ENCODE measurements at places on chromosomes 6 and 20. TPM values are rescaled to one million over a fixed set of nuclear protein-coding genes. Genes with fewer than 3 reads are reported as not detected.

- H3K4me1 ChIP-seq, result no peaks in the 10 kb centered on the region
- H3K36me3 ChIP-seq, result no peaks in the 10 kb centered on the region
Measured at GRCh38 chr6:113530769-113531168, 326.4 kb upstream of the MARCKS start.

- no peaks in the 10 kb centered on the region for H3K27me3 ChIP-seq
Measured at GRCh38 chr6:166244353-166245045, 63.7 kb downstream of the PRR18 start.

GRCh38 chr6:37882724-37883413 lies 63.3 kb downstream of the ZFAND3 start:
- H3K27ac ChIP-seq, result no peak overlapping the region
- H3K36me3 ChIP-seq, result no peaks in the 10 kb centered on the region
- no peak overlapping the region for H3K4me3 ChIP-seq
- H3K4me1 ChIP-seq, result no peaks in the 10 kb centered on the region

DNA sequence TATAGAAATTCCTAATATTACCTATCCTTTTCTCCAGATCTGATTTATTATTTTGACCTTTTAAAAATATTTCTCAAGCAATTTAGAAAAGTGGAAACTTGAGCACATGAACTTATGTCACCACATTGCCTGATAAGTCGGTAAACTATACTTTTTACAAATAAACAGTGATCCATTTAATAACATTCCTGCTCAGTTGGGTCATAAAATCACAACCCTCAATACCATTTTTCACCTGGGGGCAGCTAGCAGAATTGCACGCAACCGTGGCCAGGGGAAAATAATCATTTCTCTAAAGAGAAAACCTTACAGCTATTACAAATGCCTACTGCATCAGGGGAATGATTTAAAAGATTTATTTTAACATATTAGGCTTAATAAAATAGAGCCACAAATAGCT lies 614.5 kb downstream of the PHF3 start:
- H3K27me3 ChIP-seq, result no peaks in the 10 kb centered on the region
- no peak overlapping the region for H3K4me3 ChIP-seq
- no peaks in the 10 kb centered on the region for H3K4me1 ChIP-seq
- no peaks in the 10 kb centered on the region for H3K36me3 ChIP-seq
- DNase-seq, result no peak

- H3K27me3 ChIP-seq, result no peaks in the 10 kb centered on the region
- no peak overlapping the region for H3K27ac ChIP-seq
- H3K4me3 ChIP-seq, result no peak overlapping the region
- no peak for DNase-seq
Measured at GRCh38 chr6:328136-328670, 35.9 kb downstream of the DUSP22 start.

DNA sequence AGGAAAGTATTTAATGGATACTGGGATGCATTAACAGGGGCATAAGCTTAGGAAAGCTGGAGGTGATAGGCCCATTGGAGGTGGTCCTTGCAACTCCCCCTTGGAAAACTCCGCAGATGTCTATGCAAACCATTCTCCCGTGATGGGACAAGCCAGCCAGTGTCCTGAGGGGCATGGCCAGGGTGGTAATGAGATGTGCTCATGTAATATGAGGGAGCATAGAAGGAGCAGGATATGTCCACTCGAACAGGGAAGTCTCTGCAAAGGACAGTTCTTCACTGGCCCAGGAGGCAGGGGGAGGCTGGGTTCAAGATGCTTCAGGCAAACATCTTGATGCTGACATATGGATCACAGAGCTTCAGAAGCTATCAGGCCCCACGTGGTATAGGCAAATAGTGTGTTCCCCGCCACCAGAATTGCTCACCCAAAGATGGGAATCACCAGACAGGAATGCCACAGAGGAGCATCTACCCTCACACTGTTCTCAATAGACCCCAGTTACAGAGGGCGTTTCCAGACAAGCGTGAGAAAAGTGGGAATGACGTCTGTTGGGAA lies 201.6 kb upstream of the CDH4 start:
- DNase-seq, result no peak
- H3K36me3 ChIP-seq, result no peaks in the 10 kb centered on the region
- H3K27me3 ChIP-seq, result no peaks in the 10 kb centered on the region
- no peak overlapping the region for H3K4me3 ChIP-seq

- H3K36me3 ChIP-seq, result no peaks in the 10 kb centered on the region
- no peak for DNase-seq
- H3K27ac ChIP-seq, result no peak overlapping the region
- H3K4me1 ChIP-seq, result no peaks in the 10 kb centered on the region
Measured at GRCh38 chr20:24158281-24158680, 169.7 kb upstream of the GGTLC1 start.

GRCh38 chr6:128723667-128724066 lies 159.3 kb upstream of the LAMA2 start:
- no peak for DNase-seq
- no peaks in the 10 kb centered on the region for H3K27me3 ChIP-seq
- no peak overlapping the region for H3K4me3 ChIP-seq
- H3K36me3 ChIP-seq, result no peaks in the 10 kb centered on the region

- DNase-seq, result no peak
- no peaks in the 10 kb centered on the region for H3K36me3 ChIP-seq
- H3K4me3 ChIP-seq, result no peak overlapping the region
- peak overlapping the region; percentile 73 for H3K27ac ChIP-seq
- H3K27me3 ChIP-seq, result no peaks in the 10 kb centered on the region
Measured at GRCh38 chr20:17665756-17666155, 16.3 kb downstream of the RRBP1 start.

GRCh38 chr20:25739615-25740320 lies 43.1 kb upstream of the ZNF337 start:
- H3K36me3 ChIP-seq, result no peaks in the 10 kb centered on the region
- H3K27me3 ChIP-seq, result no peaks in the 10 kb centered on the region
- no peak overlapping the region for H3K27ac ChIP-seq
- DNase-seq, result no peak
- H3K4me1 ChIP-seq, result no peaks in the 10 kb centered on the region

DNA sequence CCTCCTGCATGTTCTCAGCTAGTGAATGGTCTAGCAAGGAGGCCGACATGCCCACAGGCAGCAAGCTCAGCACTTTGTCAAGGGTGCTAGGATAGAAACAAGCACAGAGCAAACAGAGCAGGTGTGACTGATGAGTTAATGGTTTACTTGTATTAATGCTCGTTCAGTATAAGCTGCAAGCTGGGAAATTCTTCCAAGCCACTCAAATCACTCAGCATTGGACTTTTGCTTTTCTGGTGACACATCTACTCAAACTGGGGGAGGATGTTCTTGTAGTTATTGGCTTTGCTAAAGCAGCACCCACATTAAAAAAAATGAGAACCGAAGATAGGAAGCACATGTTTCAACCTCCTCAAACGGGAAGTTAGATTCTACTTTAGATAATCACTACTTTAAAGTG lies 43.1 kb upstream of the NEDD9 start:
- peak; percentile 20 for DNase-seq
- H3K27me3 ChIP-seq, result no peaks in the 10 kb centered on the region
- no peaks in the 10 kb centered on the region for H3K36me3 ChIP-seq
- H3K4me3 ChIP-seq, result no peak overlapping the region
- H3K4me1 ChIP-seq, result peaks cover 10% of the 10 kb centered on the region
- no peak overlapping the region for H3K27ac ChIP-seq

- H3K4me3 ChIP-seq, result no peak overlapping the region
- no peak overlapping the region for H3K27ac ChIP-seq
- no peak for DNase-seq
- no peaks in the 10 kb centered on the region for H3K27me3 ChIP-seq
- H3K4me1 ChIP-seq, result no peaks in the 10 kb centered on the region
- H3K36me3 ChIP-seq, result no peaks in the 10 kb centered on the region
Measured at GRCh38 chr6:111794300-111794699, 79.0 kb downstream of the FYN start.

DNA sequence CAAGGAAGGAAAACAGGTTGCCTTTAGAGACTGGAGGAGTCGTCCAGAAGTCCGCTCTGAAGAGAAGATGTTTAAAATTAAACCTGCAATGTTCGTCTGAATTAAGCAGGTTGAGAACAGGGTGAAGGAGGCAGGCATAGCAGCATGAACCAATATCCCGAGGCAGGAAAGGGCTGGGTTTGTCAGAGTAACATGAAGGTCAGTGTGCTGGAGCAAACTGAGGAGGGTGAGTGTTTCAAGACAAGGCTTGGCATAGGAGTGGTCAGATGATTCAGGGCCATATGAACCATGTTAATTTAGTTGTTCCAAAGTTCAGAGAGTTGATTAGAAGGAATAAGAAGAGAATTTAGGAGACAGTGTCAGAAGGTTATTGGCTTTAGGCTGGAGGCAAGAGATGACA lies 93.3 kb downstream of the UTRN start:
- H3K27ac ChIP-seq, result no peak overlapping the region
- no peak for DNase-seq
- no peaks in the 10 kb centered on the region for H3K27me3 ChIP-seq
- H3K4me3 ChIP-seq, result no peak overlapping the region
- no peaks in the 10 kb centered on the region for H3K36me3 ChIP-seq

DNA sequence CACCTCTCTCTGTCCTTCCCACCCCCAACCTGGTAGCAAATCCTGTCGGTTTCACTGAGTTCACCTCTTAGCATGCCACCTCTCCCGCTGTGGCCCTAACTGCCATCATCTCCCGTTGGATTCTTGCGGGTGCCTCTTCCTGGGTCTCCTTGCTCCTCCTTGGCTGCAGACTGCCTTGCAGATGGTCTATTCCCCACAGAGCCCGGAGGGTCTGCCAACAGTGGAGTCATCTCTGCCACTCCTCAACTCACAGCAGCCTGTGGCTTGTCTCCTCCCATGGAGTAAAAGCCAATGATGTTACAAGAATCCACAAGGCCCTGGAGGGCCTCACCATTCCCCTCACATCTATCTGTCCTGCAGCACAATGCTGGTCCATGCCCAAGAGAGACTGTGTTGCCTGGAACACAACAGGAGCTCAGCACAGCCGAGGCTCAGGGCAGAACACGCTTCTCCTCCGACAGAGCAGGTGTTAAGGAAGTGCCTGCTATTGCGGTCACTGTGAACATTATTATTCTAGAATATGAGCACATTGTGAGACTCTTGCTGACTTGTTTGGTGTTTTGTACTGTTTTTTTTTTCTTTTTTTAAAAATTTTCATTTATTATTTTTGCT lies 241.8 kb upstream of the SULF2 start:
- H3K36me3 ChIP-seq, result no peaks in the 10 kb centered on the region
- H3K4me1 ChIP-seq, result no peaks in the 10 kb centered on the region
- H3K4me3 ChIP-seq, result no peak overlapping the region
- no peaks in the 10 kb centered on the region for H3K27me3 ChIP-seq

DNA sequence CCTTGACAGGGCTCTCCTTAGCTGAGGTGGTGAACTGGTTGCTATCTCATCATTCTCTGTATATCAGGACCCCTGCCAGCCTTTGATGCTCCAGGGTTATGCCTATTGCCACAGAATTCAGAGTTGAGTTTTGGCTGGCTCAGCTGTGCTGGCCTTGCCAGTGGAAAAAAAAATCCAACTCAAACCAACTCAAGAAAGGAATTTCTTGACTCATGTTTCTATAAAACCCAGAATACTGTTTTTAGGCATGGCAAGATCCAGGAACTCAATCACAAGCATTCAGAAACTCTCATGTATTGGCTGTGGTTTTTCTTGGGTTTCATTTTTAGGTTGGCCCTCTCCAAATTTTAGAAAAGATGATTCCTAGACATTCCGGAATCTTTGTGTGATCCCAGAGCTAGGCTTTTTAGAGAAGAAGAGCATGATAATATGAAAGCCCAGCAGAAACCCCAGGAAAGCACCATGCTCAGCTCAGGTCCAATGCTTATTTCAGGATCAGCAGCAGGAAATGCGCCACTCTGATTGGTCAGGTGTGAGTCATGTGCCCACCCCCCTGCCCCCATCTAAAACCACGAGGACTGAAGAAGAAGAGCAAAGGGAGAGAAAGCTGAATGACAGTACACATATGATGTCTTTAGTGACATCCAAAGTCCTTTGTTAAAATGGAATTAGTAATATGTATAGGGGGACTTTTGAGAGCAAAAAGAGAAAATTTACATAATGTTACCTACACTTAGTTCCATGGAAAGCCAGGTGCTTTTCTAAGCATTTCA lies 122.9 kb downstream of the RNF144B start:
- H3K4me3 ChIP-seq, result no peak overlapping the region
- H3K27ac ChIP-seq, result no peak overlapping the region
- H3K36me3 ChIP-seq, result no peaks in the 10 kb centered on the region
- no peaks in the 10 kb centered on the region for H3K4me1 ChIP-seq
- no peak for DNase-seq
- no peaks in the 10 kb centered on the region for H3K27me3 ChIP-seq

DNA sequence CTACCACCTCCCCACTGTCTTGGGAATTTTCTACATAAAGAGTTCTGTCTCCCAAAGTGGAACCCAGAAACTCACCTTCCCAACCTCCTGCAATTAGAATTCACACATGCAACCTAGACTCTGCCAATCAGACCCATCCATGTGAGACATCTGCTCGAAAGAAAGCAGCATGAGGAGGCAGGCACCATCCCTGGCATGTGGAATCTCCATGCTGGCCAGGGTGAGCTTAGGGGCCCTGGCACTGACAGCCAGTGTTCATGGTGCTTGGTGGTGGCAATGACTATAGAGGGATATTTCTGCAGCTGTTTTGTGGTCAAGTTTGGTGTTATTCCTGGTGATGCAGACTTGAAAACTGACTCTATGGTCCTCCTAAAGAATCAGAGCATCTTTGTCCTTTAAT lies 17.4 kb upstream of the FOXF2 start:
- no peak overlapping the region for H3K4me3 ChIP-seq
- no peaks in the 10 kb centered on the region for H3K27me3 ChIP-seq
- no peak overlapping the region for H3K27ac ChIP-seq

DNA sequence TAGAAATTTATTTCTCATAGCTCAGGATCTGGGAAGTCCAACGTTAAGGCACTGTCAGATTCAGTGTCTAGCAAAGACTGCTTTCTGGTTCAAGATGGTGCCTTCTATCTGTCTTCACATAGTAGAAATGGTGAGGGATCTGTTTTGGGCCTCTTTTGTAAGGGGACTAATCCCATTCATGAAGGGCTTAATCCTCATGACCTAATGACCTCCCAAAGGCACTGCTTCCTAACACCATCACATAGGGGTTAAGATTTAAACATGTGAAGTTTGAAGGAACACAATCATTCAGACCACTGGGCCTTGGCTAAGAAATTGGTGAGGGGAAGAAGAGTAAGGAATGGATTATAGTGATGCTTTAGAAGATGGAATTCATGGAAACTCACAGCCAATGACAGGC lies 237.6 kb downstream of the PACRG start:
- H3K36me3 ChIP-seq, result no peaks in the 10 kb centered on the region
- H3K4me1 ChIP-seq, result no peaks in the 10 kb centered on the region
- DNase-seq, result no peak
- no peaks in the 10 kb centered on the region for H3K27me3 ChIP-seq
- H3K4me3 ChIP-seq, result no peak overlapping the region

- no peak overlapping the region for H3K27ac ChIP-seq
- DNase-seq, result no peak
- H3K27me3 ChIP-seq, result peaks cover 6% of the 10 kb centered on the region
- no peaks in the 10 kb centered on the region for H3K4me1 ChIP-seq
- no peak overlapping the region for H3K4me3 ChIP-seq
Measured at GRCh38 chr6:124423621-124424020, 538.6 kb upstream of the RNF217 start.

The ARHGAP40 gene
- total RNA-seq, result 0.23 TPM

The VEGFA gene
- total RNA-seq, result 71.0 TPM

The CNBD2 gene
- 4.7 TPM for total RNA-seq

All from pancreas (tissue), 10 donors.